ENCODE measurements at places on chromosomes 5 and 9.

- no peak for DNase-seq
Measured at GRCh38 chr5:178069909-178070308, 43.4 kb upstream of the N4BP3 start.

DNA sequence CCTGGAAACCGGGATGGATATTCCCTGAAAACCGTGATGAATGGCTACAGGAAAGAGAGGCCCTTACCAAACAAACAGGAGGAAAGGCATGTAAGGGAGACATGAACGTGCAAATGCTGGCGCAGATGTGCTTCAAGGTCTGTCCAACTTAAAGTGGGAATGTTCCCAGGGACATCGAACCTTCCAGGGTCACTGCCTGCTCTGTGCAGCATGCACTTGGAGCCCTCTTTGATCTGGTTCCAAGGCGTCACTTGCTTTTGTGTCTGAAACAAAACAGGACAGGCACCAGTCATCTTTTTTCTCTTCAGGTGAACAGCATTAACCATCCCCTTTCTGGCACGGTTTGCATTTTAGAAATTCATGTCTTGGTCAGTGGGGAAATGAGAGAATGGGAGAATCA, 479.4 kb downstream of the RASEF start:
- DNase-seq, result no peak

GRCh38 chr5:123844873-123845272, 332.9 kb downstream of the CSNK1G3 start:
- no peak for DNase-seq

DNA sequence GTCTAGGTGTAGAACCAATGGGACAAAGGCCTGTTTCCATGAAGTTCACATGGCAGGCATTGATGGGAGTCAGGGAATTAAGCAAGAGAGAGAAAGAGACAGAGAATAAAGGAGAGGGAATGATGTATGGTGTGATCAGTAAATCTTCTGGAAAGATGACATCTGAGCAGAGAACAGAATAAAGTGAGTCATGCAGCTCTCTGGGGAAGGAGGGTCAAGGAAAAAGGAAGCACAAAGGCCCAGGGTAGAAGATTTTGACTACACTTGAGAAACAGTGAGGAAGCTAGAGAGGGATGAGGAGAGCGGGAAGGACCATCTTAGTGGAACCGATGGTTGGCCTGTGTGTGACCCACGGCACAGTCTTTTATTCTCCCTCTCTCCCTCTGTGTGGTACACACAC, 425.9 kb downstream of the SPOCK1 start:
- no peak for DNase-seq

- no peak for DNase-seq
Measured at GRCh38 chr5:75034137-75034739, 18.1 kb downstream of the GCNT4 start.

GRCh38 chr9:8670751-8671150, 871.2 kb upstream of the DMAC1 start:
- DNase-seq, result no peak

DNA sequence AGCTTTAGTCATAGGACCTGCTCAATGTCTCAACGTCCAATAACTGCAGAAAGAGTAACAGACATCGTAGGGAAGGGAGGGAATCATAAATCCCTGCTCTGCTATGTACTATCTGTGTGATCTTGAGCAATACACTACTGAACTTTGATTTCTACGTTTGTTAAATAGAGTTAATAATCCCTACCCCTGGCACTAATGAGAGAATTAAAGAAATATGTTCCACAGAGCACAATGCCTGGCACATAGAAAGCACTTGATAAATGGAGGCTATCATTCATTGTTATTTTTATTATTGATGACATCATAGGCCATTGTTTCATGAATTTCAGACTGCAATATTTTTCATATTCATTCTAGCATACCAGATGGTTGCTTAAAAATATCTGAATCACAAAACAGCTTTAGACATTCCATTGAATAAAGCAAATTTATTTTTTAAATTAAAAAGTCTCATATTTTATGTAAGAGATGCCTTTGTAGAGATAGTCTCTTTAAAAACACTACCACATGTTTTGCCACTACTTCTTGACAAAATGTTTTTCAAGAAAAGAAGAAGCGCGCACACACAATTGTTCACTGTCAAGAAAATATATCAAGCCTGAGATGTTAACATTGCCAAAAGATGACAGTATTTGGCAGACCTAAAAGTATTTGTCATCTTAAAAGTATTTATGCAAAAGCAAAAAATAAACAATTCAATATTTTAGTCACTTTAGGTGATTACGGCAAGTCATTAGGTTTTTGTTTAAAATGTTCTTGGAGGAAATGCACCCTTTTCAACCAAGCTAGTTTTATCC, 108.5 kb downstream of the EBF1 start:
- no peak for DNase-seq

GRCh38 chr5:96288845-96289185, 144.2 kb downstream of the PCSK1 start:
- DNase-seq, result no peak

DNA sequence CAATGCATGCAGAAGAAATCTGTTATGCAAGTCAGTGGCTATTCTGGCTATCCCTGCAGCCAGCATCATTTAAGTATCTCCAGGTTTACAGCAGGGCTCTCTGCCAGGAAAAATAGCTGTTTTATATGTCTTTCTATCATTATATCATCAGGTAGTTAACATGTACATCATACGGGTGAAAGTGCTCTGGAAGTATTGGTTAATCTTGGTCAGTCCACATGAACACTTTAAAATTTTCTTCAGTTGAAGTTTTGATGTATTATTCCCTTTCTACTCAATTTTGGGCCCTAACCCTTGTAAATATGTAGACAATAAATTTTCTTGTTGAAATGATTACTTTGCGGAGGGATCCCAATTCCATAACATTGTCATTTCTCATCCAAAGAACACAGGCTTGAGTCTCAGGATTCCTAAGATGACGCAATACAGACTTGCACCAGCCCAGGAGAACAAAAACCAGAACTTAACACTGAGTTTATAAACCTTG, 67.5 kb downstream of the SEMA6A start:
- no peak for DNase-seq
